Fibroblast of skin of back (primary cell): ENCODE measurements at places on chromosomes 11 and 22.

DNA sequence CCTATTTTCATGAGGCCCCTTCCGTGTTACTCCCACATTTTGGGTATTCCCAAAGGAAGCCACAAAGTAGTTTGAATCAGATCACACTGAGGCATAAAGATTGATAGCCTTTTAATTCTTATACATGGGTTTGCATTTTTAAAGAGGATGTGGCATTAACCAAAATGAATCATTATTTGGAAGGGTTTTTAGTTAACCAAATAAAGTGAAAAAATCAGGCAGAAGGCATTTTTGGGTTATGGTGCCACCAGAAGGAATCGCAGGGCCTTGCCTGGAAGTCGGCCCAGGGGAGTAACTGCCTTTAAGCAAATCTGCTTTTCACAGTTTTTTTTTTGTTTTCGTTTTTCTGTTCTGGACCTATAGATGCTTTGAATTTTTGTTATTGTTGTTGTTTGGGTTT lies 55.4 kb downstream of the HSD17B12 start:
- DNase-seq = peak; percentile 76

- DNase-seq = no peak
Observed at GRCh38 chr22:37893583-37893983, 12.5 kb upstream of the MICALL1 start.

GRCh38 chr11:100776212-100776896 lies 89.3 kb downstream of the ARHGAP42 start:
- DNase-seq = peak; percentile 33

DNA sequence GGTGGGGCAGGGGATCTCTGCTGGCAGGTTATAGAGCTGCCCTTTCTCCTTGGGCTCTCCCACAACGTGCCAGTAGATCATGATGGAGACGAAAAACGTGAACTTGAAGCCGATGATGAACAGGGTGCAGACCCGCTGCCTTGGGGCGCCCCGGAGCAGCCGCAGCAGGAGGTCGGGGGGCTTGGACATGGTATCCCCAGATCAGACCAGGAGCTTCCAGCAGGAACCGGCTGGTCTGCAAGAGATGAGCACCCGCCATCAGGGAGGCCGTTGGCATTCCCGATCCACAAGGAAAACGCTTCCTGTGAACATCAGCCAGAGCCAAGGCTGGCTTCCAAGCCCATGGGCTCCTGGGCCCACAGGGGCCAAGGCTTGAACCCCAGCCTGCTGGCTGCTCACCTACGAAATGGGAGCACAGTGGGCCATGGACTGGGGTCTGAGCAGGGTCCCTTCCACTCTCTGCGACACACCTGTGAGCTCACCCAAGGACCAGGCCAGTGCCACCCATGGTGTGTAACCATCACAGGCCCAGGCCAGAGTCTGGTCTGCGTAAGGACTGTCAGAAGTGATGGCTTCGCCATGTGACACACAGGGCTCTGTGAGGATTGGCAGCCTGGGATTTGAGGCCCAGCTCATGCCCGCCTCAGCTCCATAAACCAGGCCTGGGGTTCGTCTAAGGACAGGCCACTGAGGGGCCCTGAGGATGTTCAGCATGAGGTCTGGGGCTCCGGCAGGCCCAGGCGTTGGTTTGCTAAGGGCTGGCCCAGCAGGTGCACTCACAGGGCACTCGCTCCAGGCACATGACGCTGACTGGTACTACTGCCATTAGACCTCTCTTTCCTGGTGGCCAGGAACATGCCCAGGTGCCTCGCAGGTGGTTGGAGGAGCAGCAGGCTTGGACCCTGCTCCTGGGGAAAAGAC lies 26.6 kb downstream of the A4GALT start:
- no peak for DNase-seq

GRCh38 chr11:13473013-13473722 lies 10.1 kb upstream of the BTBD10 start:
- DNase-seq = no peak

GRCh38 chr11:122181893-122182292 lies 65.9 kb upstream of the BLID start:
- DNase-seq = no peak

DNA sequence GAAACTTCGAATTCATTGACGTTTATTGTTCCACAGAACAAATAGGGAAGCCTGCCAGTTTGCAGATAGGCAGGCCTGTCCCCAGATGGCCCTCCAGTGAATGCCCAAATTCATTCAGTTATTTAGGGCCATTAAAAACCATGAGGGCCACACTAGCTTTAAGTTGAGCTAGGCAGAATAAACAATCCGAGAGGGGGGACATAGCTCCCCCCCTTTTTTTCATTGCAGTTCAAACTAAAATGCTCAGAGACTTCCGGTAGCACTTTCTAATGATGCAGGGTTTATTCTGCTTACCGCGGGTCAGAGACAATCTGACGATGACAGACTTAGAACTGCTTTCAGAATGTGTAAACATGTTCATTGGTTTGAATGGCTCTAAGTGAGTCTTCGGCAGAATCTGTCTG lies 72.0 kb downstream of the ZBTB16 start:
- no peak for DNase-seq

DNA sequence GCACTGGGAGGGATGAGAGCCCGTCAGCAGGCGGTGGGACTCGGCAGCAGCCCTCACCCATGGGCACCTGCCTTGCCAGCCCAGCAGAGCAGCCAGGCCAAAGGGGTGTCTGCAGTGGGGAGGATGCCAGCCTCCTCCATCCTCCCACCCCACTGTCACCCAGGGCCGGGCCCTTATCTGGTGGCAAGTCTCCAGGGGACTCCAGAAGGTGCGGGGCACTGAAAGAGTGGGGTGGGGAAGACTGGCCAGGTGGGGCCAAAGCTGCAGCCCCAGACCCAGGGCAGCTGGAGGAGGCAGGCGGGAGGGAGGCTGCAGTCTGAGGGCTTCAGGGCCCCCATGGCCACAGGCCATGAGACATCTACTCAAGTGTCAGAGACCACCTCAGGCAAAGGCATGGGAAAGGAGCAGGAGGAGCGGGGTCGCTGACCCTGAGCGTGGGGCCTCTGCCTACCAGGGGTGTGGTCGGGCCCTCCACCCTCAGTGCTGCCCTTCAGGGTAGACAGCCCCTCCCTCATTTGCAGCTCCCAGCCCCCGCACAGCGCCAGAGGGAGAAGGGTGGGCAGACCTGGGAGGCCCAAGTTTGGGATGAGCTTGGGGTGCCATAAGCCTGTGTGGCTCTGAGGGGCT lies 3.5 kb downstream of the DGCR6L start:
- DNase-seq = no peak

- DNase-seq = no peak
Observed at GRCh38 chr22:44068422-44069191, 44.5 kb downstream of the PARVB start.
